ENCODE measurements at places on chromosomes 2 and 18.
A peak's percentile ranks its signal among the peaks of the same experiment; 100 is the strongest.

GRCh38 chr2:50773211-50773932, 258.6 kb downstream of the NRXN1 start:
- no peak for DNase-seq

- no peak for DNase-seq
Observed at GRCh38 chr2:123912171-123912570, 112.9 kb upstream of the CNTNAP5 start.

- no peak for DNase-seq
Observed at GRCh38 chr18:61616111-61616610, 276.6 kb downstream of the RNF152 start.

GRCh38 chr2:110682872-110683271, 5.0 kb upstream of the BUB1 start:
- DNase-seq = no peak

DNA sequence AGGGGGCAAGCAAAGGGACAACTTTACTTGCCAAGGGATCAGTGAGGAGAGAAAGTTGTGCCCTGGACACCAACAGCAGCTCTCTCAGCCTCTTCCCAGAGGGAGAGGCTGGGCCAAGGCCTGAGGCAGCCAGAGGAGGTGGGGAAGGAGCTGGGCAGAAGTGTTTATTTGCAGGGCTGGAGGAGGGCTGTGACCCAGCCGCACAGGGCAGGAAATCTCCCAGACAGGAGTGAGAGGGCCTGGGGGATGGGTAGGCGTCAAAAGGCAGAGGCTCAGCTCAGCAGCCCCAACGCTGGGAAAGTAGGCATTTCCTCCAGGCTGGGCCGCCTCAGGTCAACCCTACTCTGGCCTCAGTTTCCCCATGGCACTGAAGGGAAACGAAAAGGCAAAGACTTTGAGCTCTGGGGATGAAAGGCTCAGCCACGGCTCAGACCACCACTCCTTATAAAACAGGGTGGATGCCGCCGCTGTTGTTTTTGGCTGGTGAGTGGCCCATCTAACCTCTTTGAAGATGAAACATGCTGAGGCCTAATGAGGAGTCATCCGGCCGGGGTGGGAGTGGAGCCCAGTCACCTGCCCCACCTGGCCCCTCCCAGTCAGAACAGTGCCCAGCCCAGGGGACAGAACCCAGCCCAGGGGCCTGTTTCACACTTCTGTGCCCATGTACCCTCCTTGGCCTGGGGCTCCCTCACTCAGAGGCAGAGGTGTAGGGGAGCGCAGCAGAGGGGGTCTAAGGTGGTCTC, 21.9 kb upstream of the SEMA4C start:
- no peak for DNase-seq

- no peak for DNase-seq
Observed at GRCh38 chr2:108585436-108585835, 51.2 kb downstream of the LIMS1 start.

GRCh38 chr2:241160318-241160717, 10.1 kb downstream of the PPP1R7 start:
- DNase-seq = no peak

DNA sequence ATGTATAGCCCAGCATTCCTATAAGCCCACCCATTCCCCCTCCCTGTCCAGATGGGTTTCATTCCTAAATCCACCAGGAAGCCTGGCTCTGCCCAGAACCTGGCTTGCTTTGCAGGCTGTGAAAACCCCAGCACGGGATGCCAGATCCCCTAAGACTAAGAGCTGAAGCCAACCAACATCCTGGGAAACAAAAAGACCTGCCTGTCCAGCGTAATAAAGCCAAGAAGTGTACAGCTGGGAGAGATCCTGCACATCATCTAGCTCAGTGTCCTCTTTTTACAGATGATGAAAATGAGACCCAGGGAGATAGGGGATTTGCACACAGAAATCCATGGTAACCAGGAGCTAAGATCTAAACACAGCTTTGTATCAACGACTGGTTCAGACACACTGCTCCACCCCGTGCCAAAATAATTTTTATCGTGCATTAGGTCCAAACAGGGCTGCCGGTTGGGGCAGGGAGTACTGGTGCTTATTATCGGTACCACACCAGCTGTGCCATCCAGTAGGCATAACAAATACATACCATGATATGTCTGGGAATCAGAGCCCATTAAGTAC, 2.9 kb downstream of the RND3 start:
- DNase-seq = no peak

DNA sequence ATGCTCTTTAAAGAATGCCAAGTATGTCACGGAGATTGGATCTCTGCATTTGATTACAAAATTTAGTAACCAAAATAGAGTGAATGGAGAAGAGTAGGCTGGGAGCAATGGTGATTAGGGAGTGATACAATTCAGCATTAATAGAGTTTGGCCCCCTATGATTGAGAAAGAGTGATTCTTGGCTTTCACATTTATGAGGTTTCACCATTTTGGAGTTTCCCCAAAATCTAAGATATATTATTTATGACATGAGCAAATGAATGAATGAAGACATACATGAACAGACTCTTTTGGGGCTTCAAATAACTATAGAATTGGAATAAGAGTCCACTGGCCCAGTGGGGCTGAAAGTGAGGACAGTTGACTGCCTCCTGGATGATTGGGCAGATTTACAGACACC, 255.2 kb downstream of the LPIN1 start:
- DNase-seq = no peak

DNA sequence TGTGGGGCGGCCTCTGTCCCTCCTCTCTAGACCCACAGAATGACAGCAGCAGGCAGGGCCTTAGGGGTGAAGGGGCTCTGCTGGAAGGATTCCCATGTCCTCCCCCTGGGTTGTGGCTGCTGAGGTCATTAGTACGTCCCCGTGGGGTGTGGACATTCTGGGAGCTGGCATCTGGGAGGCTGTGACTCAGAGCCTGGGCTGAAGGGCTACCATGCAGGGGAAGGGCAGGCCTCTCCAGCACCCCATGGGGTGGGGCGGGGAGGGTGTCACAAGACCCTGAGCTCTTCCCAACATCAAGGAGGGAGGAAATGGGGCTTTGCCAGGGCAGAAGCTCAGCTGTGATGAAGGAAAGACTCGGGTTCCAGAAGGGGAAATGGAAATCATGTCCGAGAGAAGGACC, 105.8 kb upstream of the SMAD2 start:
- DNase-seq = no peak

DNA sequence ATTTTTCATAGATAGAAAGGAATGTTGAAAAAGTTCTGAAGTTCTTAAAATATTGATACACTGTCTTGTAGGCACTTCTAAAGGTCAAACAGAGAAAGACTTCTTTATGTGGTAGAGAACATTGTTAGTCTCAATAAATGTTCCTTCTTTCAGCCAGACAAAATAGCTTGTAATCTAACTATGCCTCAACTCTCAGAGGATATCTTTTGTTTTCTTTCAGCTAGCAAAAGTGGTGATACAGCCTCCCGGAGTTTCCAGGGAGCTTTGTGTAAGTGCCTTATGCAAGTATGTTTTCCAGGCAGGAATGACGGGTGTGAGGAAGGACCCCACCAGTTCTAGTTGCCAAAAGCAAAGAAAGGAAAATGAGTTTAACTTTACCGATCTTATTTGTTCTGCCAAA, 452.1 kb upstream of the ST6GAL2 start:
- DNase-seq = no peak

- no peak for DNase-seq
Observed at GRCh38 chr18:67035026-67035425, 431.1 kb upstream of the CDH19 start.

DNA sequence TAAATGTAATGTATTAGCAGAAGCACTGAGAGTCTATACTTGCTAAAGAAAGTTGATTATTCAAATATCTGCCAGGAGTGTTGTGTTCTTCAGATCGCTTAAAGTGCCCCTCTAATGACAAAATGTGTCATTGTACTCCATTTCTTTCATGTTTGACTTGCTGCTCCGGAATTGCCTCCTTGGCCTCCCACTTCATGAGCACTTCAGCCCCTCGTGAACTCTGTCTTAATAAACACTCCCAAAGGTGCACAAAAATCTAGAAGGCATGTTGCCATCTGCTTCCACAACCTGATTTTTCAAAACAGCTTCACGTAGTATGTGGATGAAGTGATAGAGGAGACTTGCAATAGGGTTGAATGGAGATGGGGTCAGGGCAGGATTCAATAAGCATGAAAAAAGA, 396.1 kb downstream of the TDRD15 start:
- no peak for DNase-seq

GRCh38 chr2:220533485-220533884, 906.1 kb downstream of the SLC4A3 start:
- DNase-seq = peak; percentile 47

GRCh38 chr2:201733544-201733943, 35.1 kb upstream of the MPP4 start:
- no peak for DNase-seq

DNA sequence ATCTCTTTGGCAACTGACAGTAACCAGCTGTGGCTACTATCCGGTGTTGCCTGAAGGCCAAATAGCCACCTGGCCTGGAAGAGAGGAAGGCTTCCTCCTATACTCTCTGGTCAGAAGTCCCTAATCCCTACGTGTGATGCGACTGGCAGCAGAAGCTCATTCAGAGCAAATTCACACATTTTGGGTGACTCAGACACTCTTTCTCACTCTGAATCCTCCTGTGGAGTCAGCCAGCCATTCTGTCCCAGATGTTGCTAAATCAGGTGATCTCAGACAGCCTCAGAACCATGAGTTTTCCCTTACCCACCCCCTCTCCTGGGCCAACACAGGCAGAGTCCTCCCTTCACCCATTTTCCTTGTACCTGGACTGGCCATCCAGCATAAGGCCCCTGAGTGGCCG, 34.7 kb downstream of the CFAP53 start:
- DNase-seq = no peak

- DNase-seq = peak; percentile 82
Observed at GRCh38 chr2:195659982-195660890, 3.2 kb downstream of the SLC39A10 start.

DNA sequence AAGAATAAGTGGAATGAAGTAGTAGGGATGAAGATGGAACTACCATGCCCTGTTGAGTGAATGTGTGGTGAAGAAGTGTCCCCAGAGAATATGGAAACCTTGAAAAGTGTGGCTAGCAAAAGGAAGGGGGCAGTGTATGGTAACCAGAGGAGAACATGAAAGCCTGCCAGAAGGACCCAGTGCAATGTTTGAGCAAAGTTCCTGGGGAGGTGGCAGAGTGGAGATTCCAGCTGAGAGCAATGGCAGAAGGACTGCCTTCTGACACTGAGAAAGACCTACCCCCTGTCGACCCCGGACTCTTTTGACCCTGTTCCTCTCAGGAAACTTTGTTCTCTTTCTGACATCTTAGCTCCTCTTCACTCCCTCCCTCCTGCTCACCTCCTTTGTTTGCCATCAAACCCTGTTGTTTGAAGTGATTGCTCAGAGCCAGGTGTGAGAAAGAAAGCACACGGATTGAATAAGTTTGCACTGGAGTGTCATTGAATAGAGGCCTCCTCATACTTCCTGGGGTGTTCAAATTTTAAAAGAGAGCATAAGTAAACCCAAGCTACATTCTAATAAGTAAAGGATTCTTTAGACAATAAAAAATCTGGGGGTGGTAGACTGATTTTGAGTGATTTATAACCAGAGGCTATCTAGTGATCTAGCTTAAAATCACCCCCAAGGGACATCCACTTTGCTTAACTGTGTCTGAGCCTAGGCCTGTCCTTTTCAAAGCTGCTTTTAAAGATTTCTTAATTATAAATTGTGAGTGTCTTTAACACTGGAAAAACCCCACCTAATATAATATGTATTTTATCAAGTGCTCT, 57.1 kb downstream of the TRIB2 start:
- no peak for DNase-seq

GRCh38 chr2:158414538-158414937, 42.0 kb downstream of the CCDC148 start:
- DNase-seq = no peak

DNA sequence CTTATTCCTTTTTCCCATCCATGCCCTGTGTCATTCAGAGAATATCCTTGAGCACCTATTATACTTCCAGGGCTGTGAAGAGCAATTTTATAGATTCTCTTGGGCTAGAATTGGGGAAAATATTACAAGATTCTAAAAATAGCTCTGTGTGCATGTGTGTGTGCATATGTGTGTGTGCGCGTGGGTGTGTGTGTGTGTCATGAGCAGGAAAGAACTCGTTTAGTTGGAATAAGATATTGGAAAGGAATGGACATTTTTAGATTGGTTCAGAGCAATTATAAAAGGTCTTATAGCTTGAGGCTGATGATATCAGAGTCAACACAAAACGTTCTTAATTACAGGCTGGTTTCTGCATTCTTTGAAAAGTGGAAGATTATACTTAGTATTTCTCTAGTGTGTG, 212.1 kb upstream of the COPS8 start:
- DNase-seq = no peak

GRCh38 chr2:144776766-144777165, 256.8 kb upstream of the ZEB2 start:
- no peak for DNase-seq

- no peak for DNase-seq
Observed at GRCh38 chr2:208311321-208311720, 45.3 kb downstream of the PIKFYVE start.

- DNase-seq = no peak
Observed at GRCh38 chr18:74310411-74310810, 5.2 kb upstream of the C18orf63 start.

DNA sequence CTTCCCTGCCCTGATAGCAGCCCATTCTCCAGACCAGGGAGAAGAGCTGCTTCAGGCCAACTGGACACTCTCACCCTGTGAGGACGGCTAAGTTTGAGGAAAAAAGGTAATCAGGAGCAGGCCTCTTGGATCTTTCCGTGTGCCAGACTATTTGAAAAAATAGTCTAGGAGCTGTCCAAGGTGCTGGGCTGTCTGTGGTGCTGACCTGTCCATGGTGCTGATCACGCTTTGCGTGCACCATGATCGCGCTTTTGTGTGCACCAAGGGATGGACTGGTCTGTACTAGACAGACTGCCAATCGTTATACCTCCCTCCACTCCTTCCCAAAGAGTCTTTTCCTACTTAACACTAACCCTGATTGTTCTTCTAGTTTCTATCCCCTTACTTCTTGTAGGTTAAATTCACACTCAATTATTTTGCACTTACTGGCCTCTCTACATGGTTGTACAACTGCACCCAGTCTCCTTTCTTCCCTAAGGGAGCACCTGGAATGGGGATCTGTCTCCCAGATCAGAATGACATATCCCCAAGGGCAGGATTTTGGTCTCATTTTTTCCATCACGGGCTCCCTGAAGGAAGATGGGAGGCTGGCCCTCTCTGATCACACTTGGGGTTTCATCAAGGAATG, 295.4 kb downstream of the CELF4 start:
- DNase-seq = peak; percentile 59

DNA sequence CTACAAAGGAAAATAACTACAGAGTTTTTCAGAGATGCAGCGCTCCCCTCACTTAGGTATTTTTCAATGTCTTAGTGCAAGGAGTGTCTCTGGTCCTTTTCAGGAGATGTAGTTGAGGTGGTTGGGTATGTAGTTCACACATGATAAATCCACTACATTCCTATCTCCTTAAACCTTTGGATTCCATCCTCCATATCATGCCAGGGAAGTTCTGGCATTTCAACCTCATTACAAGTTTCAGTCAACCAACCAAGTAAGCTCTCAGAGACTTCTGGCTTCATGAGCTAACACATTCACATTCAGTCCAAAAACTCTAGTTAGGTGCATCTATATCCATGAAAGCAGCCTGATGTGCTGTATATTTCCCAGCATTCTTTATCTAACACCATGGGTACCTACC, 47.3 kb downstream of the MAP3K20 start:
- no peak for DNase-seq

- DNase-seq = no peak
Observed at GRCh38 chr2:119222213-119222612, 1.4 kb upstream of the STEAP3 start.

- no peak for DNase-seq
Observed at GRCh38 chr2:11514081-11514730, 19.6 kb upstream of the GREB1 start.
